Activated CD4-positive, alpha-beta T cell treated with anti-CD3 and anti-CD28 coated beads, Interleukin-2, amount 10 ng/mL, durations not matched to agents 7 days and 5 days (primary cell): ENCODE measurements at places on chromosomes 4 and X.

- DNase-seq = no peak
Measured at GRCh38 chrX:78106651-78106986, 2.6 kb downstream of the PGK1 start.

DNA sequence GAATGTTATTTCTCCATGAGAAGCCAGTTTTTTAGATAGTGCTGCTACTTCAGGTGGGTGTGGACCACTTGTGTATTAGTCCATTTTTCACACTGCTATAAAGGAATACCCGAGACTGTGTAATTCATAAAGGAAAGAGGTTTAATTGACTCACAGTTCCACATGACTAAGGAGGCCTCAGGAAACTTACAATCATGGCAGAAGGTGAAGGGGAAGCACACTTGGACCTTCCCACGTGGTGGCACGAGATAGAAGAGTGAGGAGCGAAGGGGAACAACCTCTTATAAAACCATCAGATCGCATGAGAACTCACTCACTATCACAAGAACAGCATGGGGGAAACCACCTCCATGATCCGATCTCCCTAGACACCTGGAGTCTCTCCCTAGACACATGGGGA, 3.4 kb upstream of the PPID start:
- no peak for DNase-seq

- DNase-seq = no peak
Measured at GRCh38 chr4:141643557-141643956, 7.2 kb downstream of the IL15 start.

GRCh38 chrX:131828482-131828881, 194.6 kb upstream of the STK26 start:
- no peak for DNase-seq

DNA sequence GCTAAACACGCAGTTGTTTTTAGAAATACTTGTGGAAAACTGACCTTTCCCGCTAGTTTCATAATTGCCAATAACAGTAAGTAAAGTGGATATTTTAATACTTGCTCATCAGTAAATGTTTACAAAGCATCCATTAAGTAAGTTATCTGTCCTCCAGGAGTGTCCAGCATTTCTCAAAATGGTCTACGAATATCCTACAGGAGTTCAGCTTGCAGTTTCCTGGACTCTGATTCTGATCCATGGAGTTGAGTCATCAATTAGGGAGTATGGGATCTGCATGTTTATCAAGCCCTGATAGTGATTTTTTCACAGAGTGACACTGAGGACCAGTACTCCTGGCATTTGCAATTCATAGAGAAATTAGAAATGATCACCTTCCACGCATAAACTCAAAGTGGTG, 325.2 kb upstream of the AADAT start:
- DNase-seq = no peak

GRCh38 chr4:153988492-153989363, 199.8 kb upstream of the SFRP2 start:
- DNase-seq = no peak

DNA sequence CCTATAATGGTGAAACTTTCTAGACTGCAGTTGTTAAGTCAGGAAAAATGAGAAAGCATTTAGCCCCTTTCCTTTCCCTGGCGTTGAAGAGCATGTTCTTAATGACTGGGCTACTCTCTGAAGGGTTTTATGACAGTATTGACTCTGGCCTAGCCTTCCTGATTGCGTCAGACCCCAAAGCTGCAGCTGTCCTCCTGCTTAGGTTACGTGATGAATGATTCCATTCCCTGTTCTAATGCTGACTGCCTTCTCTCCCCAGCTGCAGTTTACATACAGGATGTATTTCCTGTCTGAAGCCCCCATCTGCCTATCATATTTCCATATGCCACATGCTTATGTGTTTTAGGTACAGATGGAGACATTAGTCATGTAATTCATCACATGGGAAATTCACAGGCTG, 105.8 kb upstream of the EGFL6 start:
- DNase-seq = no peak

DNA sequence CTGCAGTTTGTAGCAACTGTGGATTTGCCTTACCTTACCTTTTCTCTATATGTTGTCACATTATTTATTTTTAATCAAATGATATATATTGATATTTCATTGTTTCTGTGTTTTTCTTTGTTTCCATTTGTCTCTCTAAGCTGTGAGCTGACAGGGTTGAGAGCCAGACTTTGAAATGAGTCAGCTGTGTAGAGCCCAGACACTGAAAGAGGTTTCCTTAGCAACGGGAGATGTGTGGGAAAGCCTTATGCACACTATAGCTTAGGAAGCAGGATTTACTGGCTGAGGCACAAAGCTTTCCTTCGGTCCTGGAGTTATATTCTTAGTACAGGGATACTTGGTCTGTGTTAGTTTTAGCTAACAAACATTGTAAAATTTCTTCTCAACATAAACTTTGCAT, 192.2 kb downstream of the FGF13 start:
- no peak for DNase-seq
